GM19239 (cell line): ENCODE measurements at places on chromosomes 1 and 21.
A peak's percentile ranks its signal among the peaks of the same experiment; 100 is the strongest.

DNA sequence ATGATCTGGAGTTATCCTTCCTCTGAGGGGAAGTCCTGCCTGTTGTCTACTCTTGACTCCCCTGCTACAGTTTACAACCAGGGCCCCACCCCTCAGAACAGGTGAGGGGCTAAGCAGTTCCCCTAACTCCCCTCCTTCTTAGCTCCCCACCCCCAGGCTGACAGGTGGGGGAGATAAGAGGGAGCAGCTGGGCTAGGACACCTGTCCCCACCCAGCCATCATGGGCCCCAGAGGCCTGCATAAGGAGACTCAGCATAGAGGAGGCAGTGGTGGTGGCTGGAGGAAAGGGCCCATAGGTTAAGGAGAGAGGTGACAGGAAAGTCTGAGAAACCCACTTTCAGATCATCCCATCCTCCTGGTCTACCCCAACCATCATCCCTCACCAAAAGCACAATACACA, 6.8 kb downstream of the MEF2D start:
- DNase-seq: no peak

DNA sequence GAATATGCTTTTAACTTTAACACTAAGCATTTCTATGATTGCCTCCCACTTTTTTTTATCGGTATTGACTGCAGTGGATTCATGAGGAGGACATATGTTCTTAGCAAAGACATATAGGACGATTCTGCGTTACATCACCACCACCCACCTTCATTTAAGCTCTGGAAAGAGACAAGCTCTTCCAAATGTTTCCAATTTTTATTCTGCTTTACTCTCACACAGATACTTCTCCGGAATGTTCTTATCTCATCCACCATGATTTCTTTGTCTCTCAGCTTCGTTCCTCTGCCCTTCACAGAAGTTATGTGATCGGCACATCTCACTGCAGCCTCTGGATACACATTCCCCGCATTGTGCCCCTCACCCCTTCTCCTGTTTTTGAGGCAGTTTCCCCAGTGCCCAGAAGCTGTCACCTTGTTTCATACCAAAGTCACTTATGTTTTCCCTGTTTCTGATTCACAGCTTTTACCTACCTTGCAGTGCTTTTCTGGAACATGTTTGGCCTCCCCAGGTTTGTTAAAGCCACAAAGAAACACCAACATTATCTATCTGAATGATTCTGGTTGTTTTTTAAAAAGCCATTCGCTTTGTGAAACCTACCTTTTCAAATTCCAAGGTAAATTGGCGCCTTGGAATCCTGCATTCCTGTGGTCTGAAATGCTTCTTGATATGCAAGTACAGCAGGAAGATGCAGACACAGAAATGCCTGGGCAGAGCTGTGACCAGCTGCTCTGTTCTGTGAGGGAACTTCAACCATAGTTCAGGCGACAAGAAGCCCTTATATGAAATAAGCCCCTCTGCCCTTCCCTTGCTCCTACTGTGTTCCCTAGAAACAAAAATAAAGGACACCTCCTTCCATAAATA, 1020.2 kb downstream of the TTLL7 start:
- DNase-seq: no peak

- no peak for DNase-seq
These were observed 296.3 kb downstream of the PRDM2 start for GRCh38 chr1:13996334-13996733.

DNA sequence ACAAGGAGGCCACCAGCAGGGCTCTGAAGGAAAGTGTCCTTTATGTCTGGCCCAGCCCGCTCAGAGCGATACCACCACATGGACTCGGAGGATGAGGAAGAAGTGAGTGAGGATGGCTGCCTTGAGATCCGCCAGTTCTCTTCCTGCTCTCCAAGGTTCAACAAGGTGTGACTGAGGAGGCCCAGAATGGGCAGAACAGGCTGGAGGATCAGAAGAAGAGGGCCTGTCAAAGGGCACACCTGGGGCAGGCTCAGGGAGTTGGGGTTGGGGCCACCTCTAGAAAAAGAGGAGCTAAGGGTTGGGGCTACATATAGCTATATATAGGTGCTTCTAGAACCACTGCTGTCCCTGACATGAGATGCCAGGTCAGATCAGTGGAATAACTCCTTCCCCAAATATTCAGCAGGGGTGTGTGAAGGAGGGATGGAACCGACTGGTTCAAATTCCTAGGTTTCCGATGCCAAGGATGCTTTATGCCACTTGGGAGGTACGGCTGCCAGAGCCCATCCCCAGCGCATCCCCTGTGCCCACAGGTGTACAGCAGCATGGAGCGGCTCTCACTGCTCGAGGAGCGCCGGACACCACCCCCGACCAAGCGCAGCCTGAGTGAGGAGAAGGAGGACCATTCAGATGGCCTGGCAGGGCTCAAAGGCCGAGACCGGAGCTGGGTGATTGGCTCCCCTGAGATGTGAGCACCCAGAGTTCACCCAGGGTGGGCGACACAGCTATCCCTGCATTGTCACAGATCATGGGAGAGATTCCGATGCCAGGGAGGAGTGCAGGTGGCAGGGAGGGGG, 102.2 kb downstream of the PIK3R3 start:
- no peak for DNase-seq

- DNase-seq: no peak
These were observed 30.5 kb upstream of the BTG2 start for GRCh38 chr1:203274603-203275381.

- DNase-seq: no peak
These were observed 725.1 kb downstream of the BRINP3 start for GRCh38 chr1:189752461-189752995.

DNA sequence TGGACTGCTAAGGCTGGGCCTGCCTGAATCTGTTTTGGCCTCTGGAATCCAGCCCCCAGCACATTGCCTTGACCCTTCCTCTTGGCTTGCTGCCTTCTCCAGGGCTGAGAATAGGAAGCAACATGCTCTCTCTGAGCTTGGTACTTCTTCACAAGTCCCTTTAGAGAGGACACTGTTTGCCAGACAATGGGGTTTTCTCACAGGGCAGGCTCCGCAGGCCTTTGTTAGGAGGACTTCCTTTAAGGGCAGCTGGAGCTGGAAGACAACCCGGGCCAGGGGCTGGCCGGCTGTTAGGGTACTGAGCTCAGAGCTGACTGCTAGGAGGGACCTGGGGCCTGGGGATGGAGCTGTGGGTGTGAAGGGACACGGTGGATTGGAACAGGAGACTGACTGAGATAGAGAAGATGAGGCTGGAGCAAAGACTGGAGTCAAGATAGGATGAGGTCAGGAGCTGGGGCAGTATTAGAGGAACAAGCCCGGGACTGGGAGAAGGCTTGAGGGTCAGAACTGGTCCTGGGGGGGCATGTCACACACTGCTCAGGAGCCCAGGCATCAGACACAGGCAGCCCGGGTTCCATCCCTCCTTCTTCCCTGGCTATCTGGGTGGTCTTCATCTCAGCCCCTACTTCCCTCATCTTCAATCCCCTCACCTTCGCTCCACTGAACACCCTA, 5.4 kb upstream of the ALPL start:
- DNase-seq: no peak

DNA sequence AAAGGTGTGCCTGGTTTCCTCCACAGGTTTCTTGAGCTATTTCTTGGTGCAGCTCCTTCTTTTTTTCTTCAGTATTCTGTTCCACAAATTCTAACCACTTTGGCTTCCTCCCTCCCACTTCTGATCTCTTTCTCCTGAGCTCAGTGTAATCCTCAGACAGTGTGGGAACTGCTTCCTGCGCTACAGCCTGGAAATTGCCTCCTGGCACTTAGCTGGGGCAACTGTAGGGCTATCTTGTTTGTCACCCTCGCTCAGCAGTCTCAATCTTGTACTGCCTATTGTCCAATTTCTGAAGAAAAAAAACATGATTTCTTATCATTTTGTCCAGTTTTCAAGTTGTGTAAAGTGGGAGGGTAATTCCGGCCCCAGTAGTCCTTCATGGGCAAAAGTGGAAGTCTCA, 24.0 kb upstream of the GALNT2 start:
- DNase-seq: no peak

DNA sequence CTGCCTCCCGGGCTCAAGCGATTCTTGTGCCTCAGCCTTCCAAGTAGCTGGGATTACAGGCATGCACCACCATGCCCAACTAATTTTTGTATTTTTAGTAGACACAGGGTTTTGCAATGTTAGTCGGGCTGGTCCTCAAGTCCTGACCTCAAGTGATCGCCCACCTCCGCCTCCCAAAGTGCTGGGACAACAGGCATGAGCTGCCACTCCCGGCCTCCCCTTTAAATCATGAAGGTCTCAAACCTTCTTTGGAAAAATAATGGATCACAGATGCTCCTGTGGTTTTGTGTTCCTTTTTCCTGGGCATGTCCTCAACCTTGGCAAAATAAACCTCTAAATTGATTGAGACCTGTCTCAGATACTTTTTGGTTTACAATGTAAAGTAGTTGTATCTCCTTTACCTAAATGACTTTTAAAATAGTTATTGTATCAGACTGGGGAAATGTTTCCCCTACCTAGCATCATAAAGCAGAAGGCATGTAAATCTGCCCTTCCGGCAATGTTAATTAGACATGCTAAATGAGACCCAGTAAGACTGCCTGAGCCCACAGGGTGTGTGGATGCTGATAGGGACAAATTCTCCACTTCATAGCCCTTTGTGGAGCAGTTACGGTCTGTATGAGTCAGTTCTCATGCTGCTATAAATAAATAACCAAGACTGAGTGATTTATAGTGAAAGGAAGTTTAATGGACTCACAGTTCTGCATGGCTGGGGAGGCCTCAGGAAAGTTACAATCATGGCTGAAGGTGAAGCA, 27.8 kb downstream of the CBR1 start:
- DNase-seq: no peak

DNA sequence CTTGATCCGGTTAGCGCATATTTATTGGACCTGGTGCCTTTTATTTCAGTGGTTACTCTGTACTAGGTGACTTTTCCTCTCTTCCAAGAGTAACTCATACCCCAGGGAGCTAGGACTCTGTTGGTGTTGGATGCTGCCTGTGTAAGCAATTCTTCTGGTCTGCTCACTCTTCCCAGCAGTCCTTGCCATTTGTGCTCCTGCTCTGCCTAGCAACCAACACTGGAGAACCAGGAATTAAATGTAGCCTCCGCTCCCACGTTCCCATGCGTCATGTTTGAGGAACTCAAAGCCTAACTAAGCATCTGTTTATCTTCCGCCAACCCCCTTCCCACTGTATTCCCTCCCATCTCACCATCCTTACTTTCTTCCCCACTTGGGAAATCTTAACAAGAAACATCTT, 65.7 kb upstream of the RAVER2 start:
- DNase-seq: no peak

DNA sequence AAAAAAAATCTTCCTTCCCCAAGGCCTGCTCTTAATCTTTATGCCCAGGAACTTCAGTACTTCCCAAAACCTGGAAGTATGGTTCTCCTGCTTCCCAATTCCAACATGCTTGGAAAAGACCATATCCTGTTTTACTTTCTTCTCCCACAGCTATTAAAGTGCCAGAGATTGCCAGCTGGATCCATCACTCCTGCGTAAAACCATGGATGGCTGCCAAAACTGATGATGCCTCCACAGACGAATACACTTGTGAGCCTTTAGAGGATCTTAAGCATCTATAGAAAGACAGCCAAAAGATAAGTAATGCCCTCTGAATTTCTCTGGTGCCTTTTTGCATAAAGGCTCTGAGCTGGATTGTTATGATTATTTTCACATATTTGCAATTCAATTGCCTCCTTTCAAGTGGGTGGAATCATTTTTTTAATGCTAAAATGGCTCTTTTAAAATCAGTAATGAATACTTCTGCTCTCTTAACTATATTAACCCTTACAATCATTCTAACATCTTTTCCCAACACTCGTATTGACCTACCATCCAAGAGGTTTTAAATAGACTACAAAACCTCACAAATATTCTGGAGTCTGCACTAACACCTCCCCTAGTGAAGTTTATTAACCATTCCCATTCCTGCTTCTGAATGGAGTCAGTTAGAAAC, 1807.8 kb downstream of the BRINP3 start:
- DNase-seq: no peak

DNA sequence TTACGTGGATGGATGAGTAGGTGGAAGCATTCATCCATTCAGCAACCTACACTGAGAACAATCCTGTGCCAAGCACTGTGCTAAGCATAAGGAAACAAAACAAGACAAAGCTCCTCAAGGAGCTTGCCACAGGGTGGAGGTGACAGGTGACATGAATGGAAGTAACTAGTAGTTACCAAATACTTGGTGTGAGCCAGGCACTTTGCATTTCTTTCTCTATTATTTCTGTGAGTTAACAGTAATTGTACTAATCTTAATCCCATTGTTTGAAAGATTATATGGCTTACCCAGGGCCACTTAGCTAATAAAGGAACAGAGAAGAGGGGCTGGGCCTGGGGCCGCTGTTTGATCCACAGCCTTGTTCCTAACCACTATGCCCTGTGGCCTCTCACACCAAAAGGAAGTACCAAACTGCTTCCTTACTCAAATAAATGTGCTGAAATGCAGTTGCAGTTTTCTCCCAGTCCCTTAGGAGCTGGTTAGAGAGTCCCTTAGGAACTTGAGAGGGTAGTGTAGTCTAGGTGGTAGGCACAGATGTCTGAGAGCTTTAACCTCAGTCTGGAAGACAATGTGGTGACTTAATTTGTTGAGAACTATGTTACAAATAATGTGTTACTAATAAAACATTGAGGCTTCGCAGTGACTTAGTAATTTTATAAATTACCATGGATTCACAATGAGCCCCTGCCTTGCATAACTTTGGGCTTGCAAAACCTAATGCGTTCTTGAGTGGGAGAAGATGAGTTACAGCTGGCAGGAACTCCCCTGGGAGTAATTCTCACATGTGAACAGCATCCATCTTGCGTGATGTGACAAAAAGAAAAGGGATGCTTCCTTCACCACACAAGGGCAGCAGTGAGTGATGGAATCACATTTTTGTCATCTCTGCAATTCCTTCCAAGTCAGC, 69.8 kb downstream of the MPZL1 start:
- DNase-seq: no peak

GRCh38 chr1:27332536-27333281, 9.1 kb upstream of the SYTL1 start:
- DNase-seq: peak; percentile 63

DNA sequence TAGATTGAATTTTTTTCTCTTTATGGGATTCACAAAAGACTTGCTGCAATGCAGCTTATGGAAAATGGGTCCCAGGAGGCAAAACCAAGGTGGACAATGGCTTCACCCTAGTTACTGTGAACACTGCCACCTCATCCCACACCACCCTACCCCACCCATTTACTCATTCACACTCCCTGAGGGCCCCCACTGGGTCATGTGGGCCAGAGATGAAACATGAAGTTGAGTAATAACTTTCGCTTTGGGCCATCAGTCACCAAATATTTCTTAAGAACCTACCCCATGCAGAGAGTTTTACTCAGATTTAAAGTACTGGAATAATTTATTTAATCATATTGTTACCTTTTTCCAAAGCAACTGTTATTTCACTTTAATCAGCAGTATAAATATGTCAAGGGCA, 191.8 kb downstream of the TPR start:
- no peak for DNase-seq

DNA sequence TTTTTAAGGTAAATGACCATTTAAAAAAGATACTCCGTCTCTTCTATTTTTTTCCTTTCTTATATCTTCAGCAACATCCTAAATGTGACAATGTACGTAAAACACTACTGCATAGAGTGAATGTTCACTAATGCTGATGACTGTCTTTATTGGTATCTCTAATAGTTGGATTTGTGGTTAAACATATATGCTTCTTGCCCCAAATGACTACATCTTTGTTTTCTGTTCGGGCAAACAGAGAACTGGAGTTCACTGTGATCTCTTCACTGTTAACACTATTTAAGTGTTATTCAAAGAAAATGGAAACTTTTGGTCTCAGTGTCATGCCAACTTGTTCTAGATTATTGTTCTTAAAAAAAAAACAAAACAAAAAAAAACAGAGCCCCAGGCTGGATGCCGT, 109.4 kb downstream of the KIF26B start:
- DNase-seq: no peak

- no peak for DNase-seq
These were observed 38.3 kb downstream of the PAFAH2 start for GRCh38 chr1:25959611-25960010.
